ENCODE measurements at places on chromosomes 16 and 17. TPM values are rescaled to one million over a fixed set of nuclear protein-coding genes. Genes with fewer than 3 reads are reported as not detected.

Gene WNK4
- 0.12 TPM for total RNA-seq

Gene NAGPA
- total RNA-seq = 11.4 TPM

Gene PPM1E
- total RNA-seq = not detected

Gene TMEM88
- total RNA-seq = 6.1 TPM

Gene CNGB1
- not detected for total RNA-seq

Gene C17orf50
- total RNA-seq = not detected

Gene KPNA2
- 210 TPM for total RNA-seq

Gene CX3CL1
- not detected for total RNA-seq

Gene DRC3
- not detected for total RNA-seq

Gene GAST
- total RNA-seq = not detected

Gene CRYM
- total RNA-seq = not detected

Gene GDPD1
- total RNA-seq = 1.8 TPM

Gene SLC52A1
- 0.14 TPM for total RNA-seq

Gene KRTAP4-1
- total RNA-seq = not detected

Gene RND2
- 0.07 TPM for total RNA-seq

Gene CCDC47
- 82.9 TPM for total RNA-seq

Gene SRCIN1
- total RNA-seq = 0.26 TPM

Gene PKMYT1
- 152 TPM for total RNA-seq

Gene SLC43A2
- 2.8 TPM for total RNA-seq

Gene CCL5
- 19.6 TPM for total RNA-seq

Gene TBC1D3G
- total RNA-seq = not detected

- DNase-seq = no peak
Measured at GRCh38 chr16:67229906-67230808, 3.2 kb downstream of the TMEM208 start.

DNA sequence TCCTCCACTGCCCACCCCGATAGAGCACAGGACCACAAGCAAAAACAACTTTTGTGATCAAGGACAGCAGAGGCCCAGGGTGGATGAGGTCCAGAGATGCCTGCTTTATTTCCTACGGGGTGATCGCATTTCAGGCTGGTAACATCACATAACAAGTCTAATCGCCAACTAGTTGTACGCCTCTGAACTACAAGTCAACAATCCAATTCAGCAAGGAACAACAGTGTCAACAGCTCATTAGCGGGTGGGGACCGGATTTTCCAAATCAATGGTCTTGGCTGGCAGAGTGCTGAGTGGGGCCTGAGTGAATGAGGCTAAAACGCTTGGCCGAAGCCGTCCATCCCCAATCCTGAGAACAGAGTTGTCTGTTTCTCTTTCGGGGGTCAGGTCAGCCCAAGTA, 17.1 kb downstream of the MRM3 start:
- DNase-seq = no peak

- DNase-seq = no peak
Measured at GRCh38 chr16:74871608-74872007, 97.0 kb upstream of the FA2H start.

DNA sequence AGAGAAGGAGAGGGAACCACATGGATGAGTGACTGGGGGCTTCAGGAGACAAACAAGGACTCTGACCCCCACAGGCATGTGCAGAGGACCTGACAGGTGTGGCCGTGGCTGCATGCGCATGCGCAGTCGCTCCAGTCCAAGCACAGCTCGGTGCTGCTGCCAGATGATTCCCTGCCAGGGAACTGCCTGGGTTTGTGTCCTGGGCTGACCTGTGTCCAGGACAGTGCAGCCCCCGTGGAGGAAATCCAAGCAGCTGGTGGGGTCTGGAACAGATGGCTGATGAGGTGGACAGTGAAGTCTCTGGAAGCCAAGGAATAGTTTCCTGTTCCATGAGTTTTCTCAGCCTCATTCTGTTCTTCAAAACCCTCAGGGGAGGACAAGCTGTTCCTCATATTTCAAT, 27.3 kb downstream of the LASP1 start:
- DNase-seq = no peak

GRCh38 chr17:77146246-77146632, 5.5 kb downstream of the SEC14L1 start:
- no peak for DNase-seq

DNA sequence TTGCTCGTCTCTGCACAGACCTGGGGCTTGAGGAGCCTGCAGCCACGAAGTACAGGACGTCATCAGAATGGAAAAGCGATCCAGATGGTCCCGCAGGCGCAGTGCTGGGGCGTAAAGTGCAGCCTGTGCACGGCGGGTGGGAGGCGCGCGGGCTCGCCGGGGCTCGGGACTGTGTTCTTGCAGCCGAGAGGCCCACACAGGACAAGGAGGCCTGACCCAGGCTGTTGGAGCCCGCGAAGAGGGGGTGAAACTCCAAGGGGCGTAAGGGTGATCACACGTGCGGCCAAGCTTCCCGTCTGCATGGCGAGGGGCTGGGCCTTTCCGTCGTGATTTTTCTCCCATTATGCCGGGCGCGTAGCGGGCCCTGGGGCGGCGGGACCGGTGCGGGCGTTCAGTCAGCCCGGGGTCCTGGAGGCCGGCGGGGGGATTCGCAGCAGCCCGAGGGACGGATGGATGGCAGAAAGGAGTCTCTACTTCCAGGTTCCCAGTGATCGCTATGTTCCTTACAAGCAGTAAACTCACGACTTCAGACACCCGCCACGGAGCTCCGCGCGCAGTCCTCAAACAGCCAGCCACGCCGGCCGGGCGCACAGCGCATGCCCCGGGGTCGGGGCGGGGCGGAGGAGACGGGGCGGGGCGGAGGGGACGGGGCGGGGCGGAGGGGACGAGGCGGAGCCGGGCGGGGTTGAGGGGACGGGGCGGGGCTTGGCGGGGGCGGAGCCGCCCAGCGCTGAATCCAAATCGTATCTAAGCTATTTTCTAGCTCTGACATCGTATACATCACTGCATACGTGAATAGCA, 141.0 kb upstream of the KCNJ18 start:
- peak; percentile 92 for DNase-seq

- DNase-seq = peak; percentile 93
Measured at GRCh38 chr17:40480501-40481003, 20.9 kb downstream of the TNS4 start.

DNA sequence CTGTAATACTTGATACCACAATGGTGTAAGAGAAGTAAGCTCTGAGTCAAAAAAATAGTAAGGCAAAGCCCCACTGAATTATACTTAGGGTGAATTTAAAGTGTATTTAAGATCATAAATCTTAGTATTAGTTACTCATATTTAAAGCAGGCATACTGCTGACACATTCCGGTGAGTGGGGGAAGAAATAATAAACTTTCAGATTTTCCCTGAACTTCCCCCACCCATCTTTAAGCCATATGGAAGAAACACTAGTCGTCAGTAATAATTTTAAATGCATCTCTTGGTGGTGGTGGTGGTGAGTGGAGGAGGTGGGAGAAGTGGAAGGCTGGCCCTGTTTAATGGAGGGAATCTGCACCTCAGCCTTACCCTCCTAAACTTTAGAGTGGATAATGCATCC, 20.5 kb downstream of the MPHOSPH6 start:
- no peak for DNase-seq

- no peak for DNase-seq
Measured at GRCh38 chr17:2251098-2251497, 52.5 kb downstream of the SMG6 start.

- DNase-seq = no peak
Measured at GRCh38 chr17:14214271-14214670, 22.4 kb downstream of the CDRT15 start.

- no peak for DNase-seq
Measured at GRCh38 chr17:80277751-80278671, 17.4 kb downstream of the RNF213 start.

GRCh38 chr16:29972992-29973383, 680 bp upstream of the TAOK2 start:
- no peak for DNase-seq

- no peak for DNase-seq
Measured at GRCh38 chr17:596763-597644, 117.6 kb downstream of the VPS53 start.

GRCh38 chr17:49920030-49920769, 48.8 kb upstream of the DLX4 start:
- no peak for DNase-seq

DNA sequence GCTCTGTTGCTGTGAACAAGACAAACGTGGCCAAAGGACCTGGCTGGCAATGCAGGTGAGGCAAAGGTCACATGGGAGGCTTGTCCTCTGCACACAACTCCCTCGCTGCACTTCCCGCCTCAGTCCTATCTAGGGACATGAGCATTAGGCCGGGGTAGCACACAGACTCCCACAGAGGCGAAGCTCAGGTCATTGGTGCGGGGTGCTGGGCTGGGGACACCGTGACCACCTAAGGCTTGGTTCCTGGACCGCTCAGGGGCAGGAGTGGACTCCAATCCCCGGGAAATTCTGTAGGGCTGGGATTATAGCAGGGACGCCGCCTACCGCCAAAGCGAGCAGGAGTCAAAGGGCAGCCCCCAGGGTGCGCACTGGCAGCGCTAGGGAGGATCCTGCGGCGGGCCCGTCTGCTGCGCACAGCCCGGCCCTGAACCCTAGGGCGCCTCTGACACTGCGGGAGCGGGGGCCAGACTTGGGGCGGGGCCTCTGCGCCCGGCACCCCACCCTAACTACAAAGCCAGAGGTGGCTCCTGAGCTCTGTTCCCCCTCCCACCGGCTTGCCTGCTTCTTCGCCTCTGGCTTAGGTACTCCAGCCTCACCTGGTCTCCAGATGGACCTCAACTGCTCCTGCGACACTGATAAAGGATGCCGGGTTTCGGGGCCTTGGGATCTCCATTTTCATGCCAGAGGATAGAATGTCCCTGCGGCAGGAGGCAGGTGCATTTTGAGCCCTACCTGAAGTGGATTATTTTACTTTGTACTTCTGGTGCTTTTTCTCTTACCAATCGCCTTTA, 3.9 kb upstream of the MT1B start:
- no peak for DNase-seq

- no peak for DNase-seq
Measured at GRCh38 chr16:81891736-81892364, 112.8 kb downstream of the PLCG2 start.

DNA sequence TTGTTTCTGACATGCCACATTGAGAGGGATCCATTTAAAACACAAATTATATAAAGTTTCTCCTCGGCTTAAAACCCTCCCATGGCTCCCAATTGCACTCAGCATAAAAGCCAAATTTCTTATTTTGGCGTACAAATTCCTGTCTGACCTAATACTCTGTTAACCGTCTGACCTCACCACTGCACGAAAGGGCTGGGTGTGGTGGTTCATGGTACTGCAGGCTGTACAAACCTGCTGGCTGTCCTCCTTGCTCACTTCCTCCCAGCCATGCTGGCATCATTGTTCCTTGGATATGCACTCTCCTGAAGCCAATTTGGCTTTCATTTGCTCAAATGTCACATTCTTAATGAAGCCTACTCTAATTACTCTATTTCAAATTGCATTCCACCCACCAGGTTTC, 301.6 kb upstream of the C16orf82 start:
- DNase-seq = peak; percentile 58

All from activated CD4-positive, alpha-beta T cell treated with anti-CD3 and anti-CD28 coated beads, Interleukin-2, amount 10 ng/mL, durations not matched to agents 24 days and 14 days (primary cell).